Occipital lobe (tissue), 3 donors: ENCODE measurements at places on chromosomes 3 and 15.

DNA sequence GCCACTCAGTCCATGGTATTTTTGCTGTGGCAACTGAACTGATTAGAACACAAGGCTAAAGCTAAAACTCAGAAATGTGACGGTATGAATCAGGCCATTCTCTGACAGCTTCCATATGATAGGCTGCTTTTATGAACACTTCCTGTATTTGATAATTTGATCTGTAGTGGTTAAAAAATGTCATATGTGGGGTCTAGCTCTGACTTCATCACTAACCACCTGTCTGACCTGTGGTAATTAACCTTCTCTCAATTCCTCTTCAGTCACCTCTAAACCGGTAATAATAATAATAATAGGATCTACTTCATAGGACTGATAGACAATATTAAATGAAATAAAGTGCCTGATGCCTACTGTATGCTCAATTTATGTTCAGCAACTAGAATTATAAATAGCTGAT lies 223.2 kb downstream of the MBNL1 start:
- no peak for DNase-seq

- no peak for DNase-seq
These were observed 24.2 kb upstream of the TNK2 start for GRCh38 chr3:195932418-195933043.

DNA sequence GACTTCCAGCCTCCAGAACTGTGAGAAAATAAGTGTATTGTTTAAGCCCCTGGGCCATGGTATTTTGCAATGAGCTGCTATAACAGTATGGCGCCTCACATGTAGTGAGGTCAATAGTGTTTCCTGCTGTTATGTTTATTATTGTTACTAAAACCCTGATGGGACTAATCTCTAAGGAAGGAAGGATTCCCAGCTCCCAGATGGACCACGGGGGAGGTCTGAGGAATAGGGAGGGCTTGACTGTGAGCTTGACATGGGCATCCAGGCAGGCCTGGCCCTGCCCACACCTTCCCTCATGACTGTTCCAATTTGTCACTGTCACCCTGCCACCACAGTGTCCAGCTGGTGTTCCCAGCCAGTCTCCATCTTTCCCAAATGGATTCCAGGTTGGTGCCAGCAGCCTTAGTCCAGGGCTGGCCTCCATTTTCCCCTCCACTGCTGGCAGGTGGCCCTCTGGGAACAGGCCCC lies 14.5 kb upstream of the SLC41A3 start:
- DNase-seq, result no peak

GRCh38 chr3:61250784-61251173 lies 473 bp downstream of the FHIT start:
- no peak for DNase-seq

- no peak for DNase-seq
These were observed 75.4 kb downstream of the IL1RAP start for GRCh38 chr3:190589326-190589725.

DNA sequence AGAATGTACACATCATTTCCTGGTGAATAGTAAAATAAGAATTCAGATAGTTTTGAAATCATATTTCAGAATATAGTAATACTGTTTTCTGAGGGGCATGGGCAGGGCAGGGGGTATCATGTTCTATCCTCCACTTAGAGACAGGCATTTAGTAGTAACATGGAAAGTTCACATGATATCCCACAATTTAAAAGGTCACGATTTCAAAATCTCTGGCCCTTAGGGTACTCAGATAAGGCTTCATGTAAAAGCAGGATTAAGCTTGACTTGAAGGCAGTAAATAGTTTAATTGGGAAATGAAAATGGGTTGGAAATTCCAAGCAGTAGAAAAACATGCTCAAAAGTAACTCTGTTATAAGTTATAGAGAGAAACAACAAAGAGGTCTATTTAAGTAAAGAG lies 353.2 kb upstream of the AGTR1 start:
- DNase-seq, result no peak

DNA sequence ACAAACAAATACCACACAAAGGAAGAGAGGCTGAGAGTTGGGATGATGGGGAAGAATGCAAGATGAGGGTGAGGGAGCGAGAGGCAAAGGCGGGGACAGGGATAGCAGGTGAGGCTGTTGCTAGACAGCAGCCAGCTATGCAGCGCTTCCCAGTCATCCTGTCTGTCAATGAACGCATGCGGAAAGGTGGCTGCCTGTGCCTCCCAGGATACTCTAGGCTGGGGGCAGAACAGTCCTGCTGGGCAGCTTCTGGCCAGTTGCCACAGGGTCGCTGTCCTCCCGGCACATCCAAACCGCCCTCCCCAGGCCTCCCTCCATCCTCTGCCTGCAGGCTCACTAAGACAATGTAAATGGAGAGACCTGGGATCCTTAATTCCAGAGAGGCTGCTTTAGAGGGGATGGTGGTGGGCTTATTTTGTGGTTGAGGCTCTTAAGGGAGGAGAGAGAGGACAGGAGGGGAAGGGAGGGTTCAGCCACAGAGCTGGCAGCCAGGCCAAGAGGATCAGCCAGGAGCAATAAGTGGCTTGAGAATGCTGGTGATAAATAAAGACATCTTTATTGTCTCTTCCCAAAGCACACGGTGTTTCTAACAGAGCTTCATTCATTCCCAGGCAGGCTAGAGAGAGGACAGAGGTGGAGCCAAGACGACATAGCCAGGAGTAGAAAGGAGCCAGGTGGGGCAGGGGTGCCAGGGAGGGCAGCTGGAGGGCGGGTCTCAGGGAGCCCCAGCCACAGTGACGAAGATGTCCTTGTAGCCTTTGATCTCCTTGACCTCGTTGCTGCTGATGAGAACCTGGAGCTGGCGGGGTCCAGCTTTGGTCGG lies 9.2 kb upstream of the TGM5 start:
- no peak for DNase-seq

DNA sequence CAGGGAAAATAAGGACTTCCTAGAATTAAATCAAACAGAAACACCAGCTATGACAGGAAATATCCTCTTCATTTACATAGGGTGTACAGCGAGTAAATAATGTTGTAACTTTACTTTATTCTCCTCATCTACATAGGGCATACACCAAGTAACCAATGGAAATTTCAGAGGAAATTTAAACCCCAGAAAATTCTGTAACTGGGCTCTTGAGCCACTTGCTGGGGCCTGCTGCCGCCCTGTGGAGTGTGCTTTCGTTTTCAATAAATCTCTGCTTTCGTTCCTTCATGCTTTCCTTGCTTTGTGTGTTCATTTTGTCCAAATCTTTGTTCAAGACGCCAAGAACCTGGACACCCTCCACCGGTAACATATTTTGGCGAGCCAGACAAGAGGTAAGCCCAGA lies 990.4 kb upstream of the CADM2 start:
- no peak for DNase-seq

- no peak for DNase-seq
These were observed 139.5 kb upstream of the SLC2A2 start for GRCh38 chr3:171165983-171166382.

GRCh38 chr3:171654809-171655208 lies 155.5 kb downstream of the PLD1 start:
- no peak for DNase-seq

DNA sequence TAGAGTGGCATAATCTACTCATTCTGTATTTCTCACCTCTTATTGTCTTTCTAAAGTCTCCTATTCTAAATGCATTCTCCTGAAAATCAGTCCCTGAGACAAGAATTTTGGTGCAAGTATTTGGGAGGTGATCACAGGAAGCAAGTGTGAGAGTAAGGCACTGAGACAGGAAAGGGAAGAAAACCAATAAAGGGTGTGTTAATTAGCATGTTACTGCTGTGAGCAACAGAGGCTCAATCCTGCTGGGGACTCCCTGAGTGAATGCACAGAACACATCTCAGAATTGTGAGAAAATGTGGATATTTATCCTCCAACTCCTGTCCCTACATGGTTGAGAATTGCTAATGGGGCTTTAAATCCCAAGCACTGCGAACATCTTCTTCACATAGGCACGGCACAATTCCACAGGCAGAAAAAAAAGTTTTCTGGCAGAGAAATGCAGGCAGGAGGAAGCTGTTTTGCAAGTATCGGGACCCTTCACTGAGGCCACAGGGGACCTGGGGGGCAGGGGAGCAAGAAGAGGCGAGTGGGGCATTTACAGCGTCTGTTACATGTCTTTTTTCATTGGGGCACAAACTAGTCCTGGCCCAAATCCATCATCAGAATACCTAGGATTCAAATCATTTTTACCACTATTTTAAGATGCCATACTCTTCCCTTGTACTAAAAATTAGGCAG lies 27.2 kb upstream of the STT3B start:
- DNase-seq, result no peak

DNA sequence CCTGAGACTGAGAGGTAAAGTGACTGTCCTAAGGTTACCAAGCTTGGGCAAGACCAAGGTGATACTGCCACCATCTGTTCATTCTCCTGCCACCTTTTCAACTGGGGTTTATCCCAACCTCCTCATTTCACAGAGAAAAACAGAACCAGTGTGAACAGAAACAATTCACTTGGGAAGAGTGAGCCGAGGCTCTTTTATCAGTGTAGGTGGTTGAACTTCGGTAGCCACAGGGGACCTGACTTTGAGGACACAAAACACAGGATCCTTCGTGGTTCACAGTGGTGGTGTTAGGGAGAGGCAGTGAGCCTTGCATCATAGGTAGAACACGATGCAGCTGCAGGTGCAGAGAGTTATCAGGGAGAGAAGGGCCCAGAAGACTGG lies 72.8 kb upstream of the ICE2 start:
- no peak for DNase-seq

- DNase-seq, result no peak
These were observed 324.7 kb downstream of the SHQ1 start for GRCh38 chr3:72523429-72524151.

- no peak for DNase-seq
These were observed 11.1 kb downstream of the SLC6A6 start for GRCh38 chr3:14413381-14414071.

- DNase-seq, result peak; percentile 76
These were observed at the start of gene KIF23 for GRCh38 chr15:69413822-69414700. Gene KIF23 (plus strand): TSS chr15:69414349. CDS start chr15:69414466, 117 bp downstream.
